ENCODE measurements at places on chromosomes 13 and 19.

- no peak for DNase-seq
Observed at GRCh38 chr13:107421028-107421427, 794.3 kb downstream of the LIG4 start.

GRCh38 chr13:27161980-27162379, 9.6 kb downstream of the USP12 start:
- DNase-seq, result no peak

DNA sequence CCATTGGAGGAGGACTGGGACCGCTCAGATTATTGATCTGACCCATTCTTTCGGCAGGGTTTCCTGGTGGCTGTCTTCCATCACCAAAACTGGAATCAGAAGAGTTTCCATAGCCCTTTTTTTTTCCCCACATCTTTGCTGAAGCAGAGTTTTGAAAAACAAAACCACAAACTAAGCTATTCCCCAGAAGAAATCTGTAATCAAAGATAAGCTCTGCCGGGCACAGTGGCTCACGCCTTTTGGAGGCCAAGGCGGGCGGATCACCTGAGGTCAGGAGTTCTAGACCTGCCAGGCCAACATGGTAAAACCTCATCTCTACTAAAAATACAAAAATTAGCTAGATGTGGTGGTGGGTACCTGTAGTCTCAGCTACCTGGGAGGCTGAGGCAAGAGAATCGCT, 4.2 kb upstream of the ICAM1 start:
- DNase-seq, result no peak

GRCh38 chr19:2239771-2240770, 3.4 kb downstream of the SF3A2 start:
- no peak for DNase-seq

GRCh38 chr19:1907563-1908363, 2.6 kb downstream of the ADAT3 start:
- DNase-seq, result no peak

DNA sequence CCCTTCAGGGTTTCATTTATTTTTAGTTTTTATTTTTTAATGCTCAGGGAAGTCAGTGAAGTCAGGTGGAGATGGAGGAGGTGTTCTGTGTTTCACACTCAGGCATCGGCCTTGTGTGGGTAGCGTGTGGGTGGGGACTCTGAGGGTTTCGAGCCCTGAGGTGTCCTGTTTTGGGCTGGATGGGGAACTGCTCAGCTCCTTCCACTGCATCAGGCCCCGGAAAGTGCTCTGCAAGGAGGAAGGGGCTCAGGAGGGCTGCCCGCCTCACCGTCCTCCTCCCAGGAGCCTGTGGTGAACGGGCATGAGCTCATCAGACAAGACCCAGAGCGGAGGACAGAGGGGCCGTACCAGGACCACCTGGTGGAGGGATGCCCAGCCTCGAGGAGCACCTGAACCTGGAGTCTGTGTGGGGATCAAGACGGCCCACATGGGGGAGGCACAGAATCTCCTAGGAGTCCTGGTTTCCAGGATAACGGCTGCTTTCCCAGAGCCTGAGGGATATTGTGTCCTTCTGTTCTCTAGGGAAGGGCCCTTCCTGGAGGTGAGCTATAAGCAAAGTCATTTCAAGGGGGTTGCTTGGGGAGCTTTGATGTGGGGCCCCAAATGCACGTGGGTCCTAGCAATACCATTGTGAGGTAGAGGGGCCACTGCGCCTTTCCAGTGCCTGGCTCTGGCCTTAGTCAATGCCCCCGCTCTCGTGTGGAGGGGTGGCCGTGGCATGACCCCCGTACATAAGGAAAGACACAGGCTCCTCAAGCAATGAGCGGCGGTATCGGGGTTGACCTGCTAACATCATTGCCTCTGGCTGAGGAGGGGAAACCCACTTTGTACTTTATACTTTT, 13.5 kb upstream of the GAS6 start:
- DNase-seq, result no peak

DNA sequence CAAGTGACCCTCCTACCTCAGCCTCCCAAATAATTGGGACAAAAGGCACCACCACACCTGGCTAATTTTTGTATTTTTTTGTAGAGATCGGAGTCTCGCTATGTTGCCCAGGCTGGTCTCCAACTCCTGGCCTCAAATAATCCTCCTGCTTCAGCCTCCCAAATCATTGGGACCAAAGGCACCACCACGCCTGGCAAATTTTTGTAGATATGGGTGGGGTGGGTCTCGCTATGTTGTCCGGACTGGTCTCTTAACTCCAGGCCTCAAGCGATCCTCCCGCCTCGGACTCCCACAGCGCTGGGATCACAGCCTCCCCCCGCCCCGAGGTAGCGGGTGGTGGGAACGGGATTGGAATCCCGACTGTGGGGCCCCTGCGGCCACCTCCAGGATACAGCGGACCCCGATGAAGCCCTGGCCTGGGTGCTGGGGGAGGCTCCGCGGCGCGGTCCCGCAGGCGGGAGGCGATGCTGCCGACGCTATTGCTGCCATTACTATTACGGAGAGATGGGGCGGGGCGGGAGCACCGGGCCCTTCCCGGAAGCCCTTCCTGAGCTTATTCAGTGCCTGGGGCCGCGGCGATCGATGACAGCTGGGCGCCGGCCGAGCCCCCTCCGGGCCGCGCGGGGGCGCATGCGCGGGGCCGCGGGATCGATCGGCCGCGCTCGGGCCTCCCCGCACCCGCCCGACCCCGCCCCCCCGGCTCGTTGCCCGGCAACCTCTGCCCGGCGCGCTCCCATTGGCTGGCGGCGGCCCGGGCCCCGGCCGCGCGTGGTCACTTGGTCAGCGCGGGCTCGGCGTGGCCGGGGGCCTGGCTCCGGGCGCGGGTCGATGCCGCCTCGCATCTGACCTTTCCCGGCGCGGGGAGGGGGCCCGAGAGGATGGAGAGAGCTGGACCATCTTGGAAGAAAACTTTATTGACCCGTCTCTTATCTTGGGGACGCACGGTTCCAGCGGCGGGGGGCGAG, 27.9 kb upstream of the ONECUT3 start:
- no peak for DNase-seq

GRCh38 chr13:75445717-75446499, 36.1 kb downstream of the TBC1D4 start:
- no peak for DNase-seq

DNA sequence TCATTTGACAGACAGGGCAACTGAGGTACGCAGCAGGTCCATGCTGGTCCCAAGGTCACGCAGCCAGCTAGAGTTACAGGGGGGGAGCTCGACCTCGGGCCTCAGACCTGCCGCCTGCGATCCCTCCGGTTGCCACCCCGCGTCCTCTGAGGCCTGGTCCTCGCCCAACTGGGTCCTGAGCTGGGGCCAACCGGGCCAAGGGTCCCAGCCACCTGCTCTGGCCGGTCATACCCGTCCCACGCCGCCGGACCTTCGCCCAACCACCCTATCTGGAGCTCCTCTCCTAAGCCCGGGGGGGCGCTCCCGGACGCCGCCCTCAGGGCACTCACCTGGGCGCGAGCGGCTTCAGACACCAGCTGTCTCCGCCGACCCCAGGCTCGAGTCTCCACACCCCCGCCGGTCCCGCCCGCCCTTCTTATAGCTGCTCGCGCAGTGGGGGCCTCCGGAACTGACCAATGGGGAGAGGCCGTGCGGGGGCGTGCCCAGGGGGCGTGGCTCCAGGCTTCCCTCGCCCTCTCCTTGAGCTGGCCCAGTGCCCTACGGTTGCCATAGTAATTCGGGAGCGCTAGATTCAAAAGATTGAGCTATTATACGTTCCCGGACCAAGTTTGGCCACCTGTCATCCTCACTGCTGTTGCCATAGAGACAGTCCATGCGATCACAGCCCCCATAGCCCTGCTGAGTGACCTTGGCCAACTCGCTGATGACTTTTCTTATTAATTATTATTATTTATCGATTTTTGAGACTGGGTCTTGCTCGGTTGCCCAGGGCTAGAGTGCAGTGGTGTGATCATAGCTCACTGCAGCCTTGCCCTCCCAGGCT, at the start of gene PLIN5:
Gene PLIN5, minus strand, starts transcription at position 389 of the 823 bp plus-strand sequence. CDS start 1,150 bp downstream, outside the sequence.
- DNase-seq, result peak; percentile 79

DNA sequence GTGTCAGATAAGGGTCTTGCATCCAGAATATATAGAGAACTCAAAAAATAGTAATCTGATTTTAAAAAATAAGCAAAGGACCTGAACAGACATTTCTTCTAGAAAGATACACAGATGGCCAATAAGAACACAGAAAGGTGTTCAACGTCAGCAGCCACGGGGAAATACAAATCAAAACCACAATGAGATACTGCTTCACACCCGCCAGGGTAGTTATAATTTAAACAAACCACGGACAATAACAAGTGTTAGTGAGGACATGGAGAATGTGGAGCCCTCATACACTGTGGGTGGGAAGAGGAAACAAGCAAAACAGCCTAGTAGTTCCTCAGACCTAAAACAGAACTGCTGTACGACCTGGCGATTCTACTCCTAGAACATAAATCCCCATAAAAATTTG, 26.7 kb upstream of the NAPA start:
- no peak for DNase-seq

- DNase-seq, result no peak
Observed at GRCh38 chr19:1090731-1091543, 4.2 kb downstream of the POLR2E start.

- no peak for DNase-seq
Observed at GRCh38 chr13:97999653-98000052, 46.2 kb downstream of the IPO5 start.

DNA sequence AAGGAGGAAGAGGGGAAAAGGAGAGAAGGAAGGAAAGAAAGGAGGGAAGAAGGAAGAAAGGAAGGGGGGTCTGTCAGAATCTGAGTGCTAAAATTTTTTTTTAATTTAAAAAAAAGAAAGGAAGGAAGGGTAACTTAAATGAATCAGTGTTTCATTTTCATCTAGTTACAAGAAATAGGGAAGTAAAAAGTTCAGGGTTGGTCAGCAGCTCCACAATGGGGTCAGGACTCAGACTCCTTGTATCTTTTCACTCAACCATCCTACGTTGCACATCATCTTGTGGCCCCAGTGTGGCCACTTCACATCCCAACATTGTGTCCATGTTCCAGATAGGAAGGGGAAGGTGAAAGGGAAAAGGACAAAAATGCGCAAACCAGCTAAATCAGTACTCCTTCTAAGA, 14.3 kb upstream of the FNDC3A start:
- no peak for DNase-seq

GRCh38 chr13:65339241-65339640, 1890.9 kb downstream of the PCDH9 start:
- no peak for DNase-seq

GRCh38 chr19:1942934-1943555, 2.1 kb downstream of the CSNK1G2 start:
- DNase-seq, result no peak

DNA sequence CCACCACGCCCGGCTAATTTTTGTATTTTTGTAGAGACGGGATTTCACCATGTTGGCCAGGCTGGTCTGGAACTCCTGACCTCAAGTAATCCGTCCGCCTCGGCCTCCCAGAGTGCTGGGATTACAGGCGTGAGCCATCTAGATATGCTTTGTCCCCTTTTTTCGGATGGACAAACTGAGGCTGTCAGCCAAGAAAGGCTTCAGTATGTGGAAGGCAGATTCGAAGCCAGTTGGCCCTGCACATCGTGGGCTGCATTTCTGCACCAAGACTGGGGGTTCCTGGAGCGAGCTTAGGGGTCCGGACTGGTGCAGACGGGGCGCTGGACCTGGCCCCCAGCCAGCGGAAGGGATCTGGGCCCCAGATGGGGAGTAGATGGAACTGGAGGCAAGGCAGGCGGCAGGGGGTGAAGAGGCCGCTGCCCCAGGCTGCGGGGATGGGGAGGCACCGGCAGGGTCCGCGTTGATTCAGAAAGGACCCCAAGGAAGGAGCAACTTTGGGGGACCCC, 9.7 kb upstream of the JUND start:
- DNase-seq, result no peak

DNA sequence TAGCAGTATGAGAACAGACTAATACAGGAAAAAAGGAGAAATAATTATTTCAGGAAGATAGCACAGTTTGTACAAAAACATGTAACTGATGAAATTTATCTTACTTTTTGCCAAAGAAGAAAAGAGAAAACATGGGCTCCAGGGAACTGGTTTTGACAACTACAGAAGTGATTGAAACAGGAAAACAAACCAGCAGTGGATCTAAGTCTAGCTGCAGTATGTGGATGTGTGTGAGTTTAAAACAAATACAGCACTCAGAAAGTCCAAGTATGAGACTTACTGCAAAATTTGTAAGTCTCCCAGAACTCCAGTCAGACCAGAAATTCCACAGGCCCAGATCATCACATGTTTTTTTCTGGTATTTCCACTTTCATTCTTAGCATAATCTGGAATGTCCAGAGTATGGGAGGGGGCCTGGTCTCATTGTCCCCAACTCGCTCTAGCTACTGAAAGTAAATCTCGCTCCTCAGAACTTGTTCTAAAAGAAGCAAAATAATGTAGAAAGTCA, 259.5 kb downstream of the NHLRC3 start:
- DNase-seq, result no peak

- DNase-seq, result peak; percentile 60
Observed at GRCh38 chr13:50909605-50910484, at the start of gene RNASEH2B. Gene RNASEH2B, plus strand, starts transcription at chr13:50909791. Its CDS starts 286 bp downstream, at chr13:50910077.

DNA sequence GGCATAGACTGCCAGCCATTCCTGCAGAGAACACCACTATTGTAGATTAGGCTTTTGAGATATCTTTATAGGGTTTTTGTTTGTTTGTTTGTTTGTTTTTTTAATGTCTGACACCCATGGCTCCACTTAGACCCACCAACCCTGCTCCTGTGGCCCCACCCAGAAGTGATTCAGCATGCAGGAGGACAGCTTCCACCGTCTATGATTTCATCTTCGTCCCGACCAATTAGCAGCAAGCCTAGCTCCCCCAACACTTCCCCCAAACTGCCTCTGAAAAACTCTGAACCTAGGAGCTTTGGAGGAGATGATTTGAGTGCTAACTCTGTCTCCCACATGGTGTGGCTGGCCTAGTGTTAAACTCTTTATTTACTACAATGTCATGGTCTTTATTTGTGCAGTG, 108.3 kb upstream of the RXFP2 start:
- DNase-seq, result no peak

- no peak for DNase-seq
Observed at GRCh38 chr19:11088506-11089253, 583 bp upstream of the LDLR start.

GRCh38 chr13:30156270-30156669, 151.1 kb downstream of the KATNAL1 start:
- DNase-seq, result no peak

GRCh38 chr13:30835442-30835841, 70.6 kb upstream of the MEDAG start:
- DNase-seq, result no peak

GRCh38 chr13:66640231-66640630, 589.9 kb downstream of the PCDH9 start:
- DNase-seq, result no peak

- DNase-seq, result no peak
Observed at GRCh38 chr19:5145521-5146511, 176.9 kb downstream of the KDM4B start.

Data from left kidney (tissue), 8 donors.